NCI-H1436 (cell line): ENCODE measurements at places on chromosomes 13 and 19.

DNA sequence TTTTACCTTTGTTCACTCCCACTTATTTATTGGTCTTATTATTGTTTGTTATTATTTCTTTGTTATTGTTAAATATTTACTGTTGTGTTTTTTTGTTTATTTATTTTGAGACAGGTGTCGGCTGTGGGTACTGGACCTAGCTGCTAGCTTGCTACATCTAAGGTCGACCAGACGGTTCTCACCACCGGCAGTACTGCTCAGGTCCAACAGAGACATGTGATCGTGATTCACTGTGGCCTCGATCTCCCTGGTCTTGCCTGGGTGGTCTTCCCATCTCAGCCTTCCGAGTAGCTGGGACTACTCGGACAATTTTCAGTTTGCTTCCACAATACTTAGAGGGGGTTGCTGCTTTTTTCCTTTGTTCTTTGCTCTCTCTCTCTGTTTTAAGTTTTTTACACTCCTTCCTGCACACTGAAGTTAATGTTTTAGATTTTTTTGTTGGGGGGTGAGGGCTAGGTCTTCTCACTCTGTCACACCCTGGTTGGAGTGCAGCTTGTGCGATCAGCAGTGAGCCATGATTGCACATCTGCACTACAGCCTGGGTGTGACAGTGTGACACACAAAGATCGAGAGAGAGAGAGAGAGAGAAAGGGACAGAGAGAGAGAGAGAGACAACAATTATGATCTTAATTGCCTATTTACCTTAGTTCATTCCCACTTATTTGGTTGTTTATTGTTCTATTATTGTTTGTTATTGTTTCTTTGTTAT lies 1432.4 kb downstream of the UQCRFS1 start:
- DNase-seq: no peak

GRCh38 chr13:42041684-42042035 lies 6.8 kb upstream of the DGKH start:
- no peak for DNase-seq

DNA sequence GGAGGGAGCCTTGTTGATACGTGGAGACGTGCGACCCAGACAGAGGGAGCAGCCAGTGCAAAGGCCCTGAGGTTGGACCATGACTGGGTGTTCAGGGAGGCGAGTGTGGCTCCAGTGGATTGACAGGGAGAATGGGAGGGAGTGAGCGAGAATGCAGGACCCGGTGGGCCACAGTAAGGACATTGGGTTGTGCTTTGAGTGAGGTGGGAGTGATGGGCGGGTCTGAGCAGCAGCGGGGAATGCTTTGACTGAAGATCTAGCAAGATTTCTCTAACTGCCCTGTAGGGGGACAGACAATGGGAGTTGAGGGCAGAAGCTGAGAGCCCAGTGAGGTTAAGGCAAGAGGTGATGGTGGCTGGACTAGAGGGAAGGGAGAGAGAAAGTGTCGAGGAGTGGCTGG lies 7.7 kb upstream of the NANOS2 start:
- no peak for DNase-seq

GRCh38 chr19:752652-753517 lies 2.0 kb downstream of the MISP start:
- DNase-seq: no peak

- DNase-seq: no peak
Measured at GRCh38 chr19:35346193-35347052, 1.3 kb upstream of the FFAR1 start.

DNA sequence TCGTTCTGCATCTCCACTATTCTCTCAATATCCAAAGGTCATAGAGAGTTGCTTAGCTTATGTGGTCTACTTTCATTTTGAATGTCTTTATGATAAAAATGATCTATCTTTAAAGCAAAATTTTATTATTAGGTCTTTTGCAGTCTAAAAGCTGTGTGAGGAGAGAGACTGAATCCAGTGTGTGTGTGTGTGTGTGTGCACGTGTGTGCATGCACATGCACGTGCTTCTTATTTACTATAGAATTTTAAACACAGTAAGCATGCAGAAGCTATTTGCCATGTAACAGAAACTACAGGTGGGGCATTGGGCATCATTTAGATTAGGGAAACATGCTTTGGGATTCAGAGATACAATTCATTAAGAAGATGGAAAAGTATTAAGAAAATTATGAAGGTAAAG lies 136.0 kb upstream of the SPRY2 start:
- DNase-seq: no peak

DNA sequence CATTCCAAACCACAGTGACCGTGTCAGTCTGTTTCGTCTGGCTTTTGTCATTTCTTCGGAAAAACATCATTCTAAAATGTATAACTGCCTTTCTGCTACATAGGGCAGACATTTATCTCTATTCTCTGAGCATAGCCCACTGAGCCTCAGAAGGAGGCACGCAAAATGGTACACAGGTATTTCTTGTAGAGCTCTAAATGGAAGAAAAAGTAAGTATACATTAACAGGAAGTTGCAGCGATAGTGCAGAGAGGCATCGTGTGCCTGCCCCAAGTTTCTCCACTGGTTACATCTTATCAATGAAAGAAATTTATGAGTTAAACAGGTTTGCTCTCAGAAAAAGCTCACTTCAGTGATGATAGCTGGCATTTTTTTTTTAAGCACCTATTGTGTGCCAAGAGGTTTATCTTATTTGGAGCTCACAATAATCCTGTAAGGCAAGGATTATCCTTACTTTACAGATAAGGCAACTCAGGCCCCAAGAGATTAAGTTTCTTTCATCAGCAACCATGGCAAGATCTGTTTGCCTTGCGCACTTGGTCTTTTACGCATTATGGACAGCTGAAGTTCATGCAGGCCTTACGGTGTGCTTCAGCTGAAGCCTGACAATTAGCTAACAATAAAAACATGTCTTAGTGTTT lies 1.2 kb upstream of the RCBTB2 start:
- DNase-seq: no peak

DNA sequence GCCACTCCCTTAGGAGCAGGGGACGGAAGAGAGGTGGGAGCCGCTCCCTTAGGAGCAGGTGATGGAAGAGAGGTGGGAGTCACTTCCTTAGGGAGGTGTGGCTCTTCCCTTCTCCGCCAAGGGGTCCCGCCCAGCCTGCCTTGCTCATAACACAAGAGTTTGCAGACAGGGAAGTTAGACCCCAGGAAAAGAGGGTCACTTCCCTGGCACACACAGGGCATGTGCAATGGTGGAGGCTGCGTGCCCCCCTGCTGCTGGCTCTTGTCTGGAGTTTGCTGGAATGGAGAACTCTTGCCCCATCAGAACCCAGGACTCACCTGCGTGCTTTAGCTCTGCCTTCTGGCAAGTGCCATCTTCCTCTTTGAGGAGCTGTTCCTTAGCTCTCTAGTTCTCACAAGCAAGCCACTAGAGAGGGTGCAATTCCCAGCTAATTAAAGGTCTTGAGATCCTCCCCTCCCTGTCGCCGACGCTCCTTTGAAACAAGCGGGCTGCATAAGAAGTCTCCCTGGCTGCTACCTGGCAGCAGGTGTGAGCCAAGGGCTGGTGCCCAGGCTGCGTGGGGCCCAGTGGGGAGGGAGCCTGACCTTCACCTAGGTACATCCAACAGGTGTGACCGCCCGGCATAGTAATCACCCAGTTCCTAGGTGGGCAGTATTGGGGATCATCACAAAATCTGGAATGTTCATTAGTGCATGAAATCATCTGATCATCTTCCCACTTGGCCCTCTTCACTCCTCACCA lies 281.6 kb downstream of the ZNF536 start:
- DNase-seq: no peak

- DNase-seq: no peak
Measured at GRCh38 chr13:67791047-67791446, 560.9 kb upstream of the PCDH9 start.
